ENCODE measurements at places on chromosomes 4 and X. TPM values are rescaled to one million over a fixed set of nuclear protein-coding genes. Genes with fewer than 3 reads are reported as not detected.
A peak's percentile ranks its signal among the peaks of the same experiment; 100 is the strongest.

GRCh38 chr4:170248576-170248975 is 158.8 kb upstream of the AADAT start:
- DNase-seq = peak; percentile 60

DNA sequence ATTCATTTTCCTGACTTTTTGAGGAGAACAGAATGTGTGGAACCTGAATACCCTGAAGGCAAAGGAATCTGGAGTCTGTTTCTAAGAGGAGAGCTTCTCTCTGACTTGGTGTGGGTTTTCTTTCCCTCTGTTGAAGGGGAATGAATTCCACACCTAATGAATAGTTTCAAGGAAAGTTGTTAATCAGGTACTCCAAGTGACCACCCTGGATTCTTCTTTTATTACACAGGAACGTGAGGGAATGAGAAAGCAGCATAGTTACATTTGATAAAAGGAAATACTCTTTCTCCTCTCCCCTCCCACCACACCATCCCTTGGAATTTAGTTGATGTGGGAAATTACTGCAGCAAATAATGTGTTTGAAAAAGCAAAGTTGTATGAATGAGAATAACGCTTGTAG is 29.7 kb downstream of the SLIT2 start:
- DNase-seq = peak; percentile 36

GRCh38 chrX:107445146-107445545 is 4.3 kb upstream of the FRMPD3 start:
- DNase-seq = no peak

DNA sequence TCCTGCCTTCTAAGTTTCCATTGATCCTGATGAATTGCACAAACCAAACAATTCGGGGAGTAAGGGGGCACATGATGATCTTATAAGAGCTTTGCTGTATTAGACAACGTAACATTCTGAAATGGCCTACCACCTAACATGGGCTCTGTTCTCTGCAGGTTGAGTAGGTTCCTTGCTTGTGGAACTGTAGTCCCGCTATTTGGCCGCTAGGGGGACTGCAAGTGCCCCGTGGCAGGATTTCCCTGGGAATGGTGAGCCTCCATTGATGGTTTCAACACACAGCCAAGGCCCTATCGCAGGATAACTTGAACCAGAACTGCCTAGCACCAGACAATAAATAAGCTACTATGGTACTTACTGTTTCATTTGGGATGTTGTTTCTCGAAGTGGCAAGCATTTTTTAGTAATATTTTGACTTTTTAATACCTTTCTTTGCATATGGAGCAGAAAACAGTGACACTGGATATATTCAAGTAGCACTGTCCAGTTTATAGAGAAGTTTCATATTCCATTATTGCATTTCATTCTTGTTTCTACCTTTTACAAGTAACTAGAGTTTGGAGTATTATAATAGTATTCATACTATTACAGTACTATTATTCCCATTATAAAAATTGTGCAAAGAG is 11.9 kb downstream of the AR start:
- DNase-seq = peak; percentile 18

DNA sequence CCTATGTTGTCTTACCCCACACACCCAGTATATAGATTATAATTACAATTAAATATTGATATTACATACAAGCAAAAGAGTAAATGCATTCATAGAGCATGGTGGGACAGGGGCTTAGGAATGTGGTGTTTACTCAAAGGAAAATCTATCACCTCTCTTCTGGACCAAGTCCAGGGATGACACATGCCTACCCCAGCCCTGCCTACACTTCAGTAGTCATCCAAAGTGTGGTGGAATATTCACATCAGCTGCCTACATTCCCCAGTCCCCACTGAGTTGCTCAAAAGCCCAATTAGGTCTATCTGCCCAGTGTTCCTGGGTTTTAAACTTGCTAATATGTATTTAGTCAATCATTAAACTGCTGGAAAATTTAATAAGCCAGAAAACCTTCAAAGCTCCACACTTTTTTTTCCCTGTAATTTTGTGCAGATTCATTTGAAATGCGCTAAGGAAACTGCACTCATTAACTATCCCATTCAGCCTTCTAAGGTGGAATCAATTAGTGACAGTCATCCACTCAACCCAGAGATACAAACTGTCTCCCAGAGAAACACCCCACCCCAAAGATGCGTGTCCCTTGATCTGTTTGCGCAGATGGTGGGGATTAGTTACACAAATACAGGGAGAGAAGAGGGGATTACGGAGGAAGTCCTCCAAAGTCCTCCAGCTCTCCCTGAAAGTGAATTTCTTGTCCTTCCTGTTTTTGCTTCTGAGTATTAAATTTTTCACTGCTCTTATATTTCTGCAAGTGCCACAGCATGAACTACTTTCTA is 91.7 kb upstream of the KDR start:
- DNase-seq = peak; percentile 13

- no peak for DNase-seq
Measured at GRCh38 chr4:144975718-144976117, 122.3 kb downstream of the ANAPC10 start.

DNA sequence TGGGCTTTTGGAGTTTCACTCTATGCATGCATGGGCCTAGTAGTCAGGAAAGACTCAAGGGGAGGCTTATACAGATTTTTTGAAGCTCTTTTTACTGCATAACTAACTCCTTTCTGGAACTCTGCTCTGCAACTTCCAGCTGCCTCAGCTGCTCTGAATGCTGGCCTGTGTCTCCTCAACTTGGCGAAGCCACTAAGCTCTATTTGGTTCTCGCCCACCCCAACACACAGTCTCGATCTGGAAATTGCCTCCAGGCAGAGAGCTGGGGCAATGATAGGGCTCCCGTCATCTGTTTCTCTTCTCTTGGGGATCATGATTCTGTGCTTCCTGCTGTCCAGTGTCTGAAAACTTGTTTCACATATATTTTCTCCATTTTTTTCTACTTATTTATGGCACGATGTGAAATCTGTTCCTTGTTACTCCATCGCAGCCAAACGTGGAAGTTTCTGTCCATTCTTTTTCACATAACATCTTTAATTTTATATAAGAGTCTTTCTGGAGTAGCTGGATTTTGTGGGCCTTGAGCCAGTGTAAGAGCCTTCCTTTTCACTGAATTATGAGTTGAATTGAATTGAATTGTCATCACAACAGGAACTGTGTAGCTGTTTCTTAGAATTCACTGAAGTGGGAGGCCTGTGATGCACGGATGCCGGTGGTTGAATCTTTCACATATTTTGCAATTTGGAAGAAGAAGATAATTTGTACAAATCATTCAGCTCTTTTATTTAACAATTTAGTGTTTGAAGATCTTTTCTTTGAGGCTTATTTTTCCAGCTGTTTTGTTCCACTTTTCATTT is 9.0 kb downstream of the ZNF275 start:
- DNase-seq = no peak

The SCML1 gene
- total RNA-seq = 3.5 TPM
